Kidney (tissue), 22 donors: ENCODE measurements at places on chromosomes 12 and 14.

DNA sequence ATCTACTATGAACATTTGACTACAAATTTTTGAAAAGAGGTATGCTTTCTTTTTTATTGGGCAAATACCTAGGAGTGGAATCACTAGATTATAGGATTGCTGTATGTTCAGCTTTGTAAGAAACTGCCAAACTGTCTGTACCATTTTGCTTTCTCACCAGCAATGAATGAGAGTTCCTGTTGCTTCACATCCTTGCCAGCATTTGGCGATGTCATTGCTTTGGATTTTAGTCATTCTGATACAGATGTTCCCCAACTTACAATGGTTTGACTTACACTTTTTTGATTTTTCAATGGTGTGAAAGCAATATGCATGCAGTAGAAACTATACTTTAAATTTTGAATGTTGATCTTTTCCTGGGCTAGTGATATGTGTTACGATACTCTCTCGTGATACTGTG, 328.7 kb downstream of the RAD51B start:
- no peak for DNase-seq

- DNase-seq: no peak
Observed at GRCh38 chr14:50451854-50452253, 55.2 kb upstream of the CDKL1 start.

- DNase-seq: no peak
Observed at GRCh38 chr14:95398630-95399547, 79.2 kb upstream of the CLMN start.

- DNase-seq: no peak
Observed at GRCh38 chr14:23512156-23512555, 39.4 kb downstream of the ZFHX2 start.

DNA sequence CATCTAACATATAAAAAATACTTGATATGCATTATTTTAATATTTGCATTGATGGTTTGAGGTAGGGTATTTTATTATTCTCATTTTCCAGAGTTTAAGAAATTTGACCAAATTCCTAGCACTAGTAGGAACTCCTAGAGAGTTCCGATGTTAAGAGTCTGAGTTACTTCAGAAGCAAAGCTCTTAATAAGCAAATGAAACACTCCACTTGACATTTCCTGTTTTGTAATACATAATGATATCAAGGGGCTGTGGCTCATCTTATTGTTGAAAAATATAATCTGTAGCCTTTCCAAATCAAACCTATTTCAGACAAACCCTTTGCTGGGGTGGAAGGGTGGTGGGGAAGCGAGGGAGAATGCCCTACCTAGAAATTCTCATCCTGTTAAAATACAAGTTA, 355.5 kb downstream of the DIO2 start:
- no peak for DNase-seq

DNA sequence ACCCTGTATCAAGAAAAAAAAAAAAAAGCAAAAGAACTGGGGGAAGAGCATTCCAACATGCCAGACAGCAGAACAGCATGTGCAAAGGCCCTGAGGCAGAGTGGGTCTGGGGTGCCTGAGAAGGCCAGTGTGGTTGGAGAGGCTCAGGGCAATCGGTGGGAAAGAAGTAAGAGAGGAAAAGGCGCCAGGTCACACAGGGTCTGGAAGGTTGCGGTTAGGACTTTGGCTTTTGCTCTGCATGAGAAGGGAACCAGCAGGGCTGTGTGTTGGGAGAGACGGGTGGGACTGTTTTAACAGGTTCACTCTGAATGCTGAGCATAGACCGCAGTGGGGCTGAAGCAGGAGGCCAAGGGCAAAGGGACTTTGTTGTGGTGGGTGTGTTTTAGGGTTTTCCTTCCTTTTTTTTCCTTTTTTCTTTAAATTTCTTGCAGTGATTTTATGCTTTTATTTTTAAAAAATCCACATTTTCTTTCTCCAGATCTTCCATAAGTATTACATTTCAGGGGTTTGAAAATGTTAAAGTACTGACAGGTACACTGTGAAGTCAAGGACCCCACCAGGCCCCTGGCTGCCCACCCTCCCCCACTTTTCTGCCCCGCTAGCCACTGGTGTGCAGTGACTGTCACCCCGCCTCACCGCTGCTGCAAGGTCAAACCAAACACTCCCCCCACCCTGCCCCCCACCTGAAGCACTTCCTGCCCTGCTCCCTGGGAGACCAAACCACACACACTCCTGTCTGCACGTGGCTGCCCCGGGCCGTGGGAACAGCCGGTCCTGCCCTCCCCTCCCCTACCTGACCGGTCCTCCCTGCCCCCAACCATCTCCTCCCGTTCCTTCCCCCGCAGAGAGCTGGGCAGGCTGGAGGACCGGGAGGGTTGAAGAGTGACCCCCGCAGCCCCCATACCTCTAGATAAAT, 30.0 kb downstream of the DTX1 start:
- peak; percentile 83 for DNase-seq

DNA sequence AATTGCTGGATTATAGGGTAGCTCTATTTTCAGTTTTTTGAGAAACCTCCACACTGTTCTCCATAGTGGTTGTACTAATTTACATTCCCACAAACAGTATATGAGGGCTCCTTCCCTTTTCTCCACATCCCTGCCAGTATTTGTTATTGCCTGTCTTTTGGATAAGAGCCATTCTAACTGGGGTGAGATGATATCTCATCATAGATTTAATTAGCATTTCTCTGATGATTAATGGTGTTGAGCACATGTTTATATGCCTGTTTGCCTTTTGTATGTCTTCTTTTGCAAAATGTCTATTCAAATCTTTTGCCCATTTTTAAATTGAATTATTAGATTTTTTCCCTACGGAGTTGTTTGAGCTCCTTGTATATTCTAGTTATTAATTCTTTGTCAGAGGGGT, 385.3 kb downstream of the CCER1 start:
- no peak for DNase-seq
